ENCODE measurements at places on chromosomes 6 and 20.
A peak's percentile ranks its signal among the peaks of the same experiment; 100 is the strongest.

DNA sequence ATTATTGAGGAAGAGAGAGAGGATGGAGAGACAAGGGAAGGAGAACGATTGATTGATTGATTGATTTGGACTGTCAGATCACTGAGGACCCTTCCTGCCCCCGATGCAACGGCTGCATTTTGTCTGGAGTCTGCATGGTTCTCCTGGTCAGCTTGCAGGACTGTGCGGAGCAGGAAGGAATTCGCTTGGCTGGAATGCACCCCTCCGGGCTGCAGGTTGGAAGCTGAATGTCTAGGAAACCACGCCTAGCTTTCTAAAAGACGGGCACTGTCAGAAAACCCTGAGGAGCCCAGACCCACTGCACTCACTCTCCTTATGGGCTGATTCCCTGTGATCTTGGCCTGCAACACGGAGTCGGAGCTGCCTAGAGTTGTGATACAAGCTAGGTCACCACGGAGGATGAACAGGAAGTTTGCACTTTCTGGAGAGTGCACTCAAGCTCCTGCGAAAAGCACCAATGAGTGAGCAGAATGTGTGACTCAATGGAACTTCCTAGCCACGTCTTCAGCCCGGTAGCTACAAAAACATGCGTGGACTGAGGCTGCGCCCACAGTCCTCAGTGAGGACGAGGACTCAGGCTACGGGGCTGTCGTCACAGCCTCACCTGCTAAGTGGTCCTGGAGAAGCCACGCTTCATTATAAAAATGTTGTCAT is 14.4 kb downstream of the DACT2 start:
- no peak for DNase-seq

DNA sequence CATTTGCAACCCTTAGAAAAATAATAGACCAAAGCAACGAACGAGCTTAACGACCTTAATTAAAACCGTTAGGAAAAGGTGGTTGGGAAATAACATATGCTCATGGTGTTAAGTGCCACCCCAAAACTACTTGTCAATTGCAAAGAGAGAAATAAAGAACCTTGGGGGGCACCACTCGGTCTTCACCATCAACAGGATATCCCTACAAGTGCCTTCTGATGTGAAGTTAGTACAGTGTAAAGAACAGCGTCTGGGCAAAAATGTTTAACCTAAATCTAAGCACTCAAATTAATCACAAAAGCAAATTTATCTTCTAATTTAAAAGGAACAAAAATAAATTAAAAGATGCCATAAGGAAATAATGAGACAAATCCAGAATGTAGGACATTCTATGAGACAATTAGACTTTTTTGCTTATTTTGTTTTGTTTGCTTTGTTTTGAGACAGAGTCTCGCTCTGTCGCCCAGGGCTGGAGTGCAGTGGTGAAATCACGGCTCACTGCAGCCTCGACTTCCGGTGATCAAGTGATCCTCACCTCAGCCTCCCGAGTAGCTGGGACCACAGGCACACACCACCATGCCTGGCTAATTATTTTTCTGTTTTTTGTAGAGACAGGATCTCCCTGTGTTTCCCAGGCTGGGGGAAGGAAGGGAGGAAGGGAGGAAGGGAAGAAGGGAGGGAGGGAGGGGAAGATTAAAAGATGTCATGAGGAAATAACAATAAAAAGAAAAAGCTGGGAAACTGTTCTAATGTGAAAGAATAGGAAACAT is 41.3 kb upstream of the BTN3A2 start:
- no peak for DNase-seq

GRCh38 chr6:50007819-50008218 is 14.0 kb downstream of the DEFB110 start:
- DNase-seq = no peak

GRCh38 chr6:154977588-154977987 is 17.5 kb upstream of the TIAM2 start:
- DNase-seq = no peak

GRCh38 chr6:108805611-108806167 is 42.5 kb upstream of the ARMC2 start:
- no peak for DNase-seq

DNA sequence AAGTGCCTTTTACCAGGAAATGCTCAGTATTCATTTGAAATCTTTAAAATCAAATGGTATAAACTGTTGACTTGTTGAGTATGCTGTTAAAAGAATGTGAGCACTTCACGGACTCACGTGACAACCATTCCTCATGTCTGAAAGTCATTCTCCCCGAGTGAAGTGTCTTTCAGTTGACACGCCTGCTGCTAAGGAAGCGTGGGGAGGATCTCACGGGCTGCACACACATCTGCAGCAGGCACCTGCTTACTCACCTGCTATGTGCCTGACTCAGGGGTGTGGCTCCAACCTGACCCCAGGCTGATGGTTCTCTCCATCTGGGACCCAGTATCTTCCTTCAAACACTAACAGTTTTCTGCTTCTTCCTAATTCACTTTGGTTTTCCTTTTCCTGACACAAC is 32.7 kb downstream of the WDR27 start:
- no peak for DNase-seq

DNA sequence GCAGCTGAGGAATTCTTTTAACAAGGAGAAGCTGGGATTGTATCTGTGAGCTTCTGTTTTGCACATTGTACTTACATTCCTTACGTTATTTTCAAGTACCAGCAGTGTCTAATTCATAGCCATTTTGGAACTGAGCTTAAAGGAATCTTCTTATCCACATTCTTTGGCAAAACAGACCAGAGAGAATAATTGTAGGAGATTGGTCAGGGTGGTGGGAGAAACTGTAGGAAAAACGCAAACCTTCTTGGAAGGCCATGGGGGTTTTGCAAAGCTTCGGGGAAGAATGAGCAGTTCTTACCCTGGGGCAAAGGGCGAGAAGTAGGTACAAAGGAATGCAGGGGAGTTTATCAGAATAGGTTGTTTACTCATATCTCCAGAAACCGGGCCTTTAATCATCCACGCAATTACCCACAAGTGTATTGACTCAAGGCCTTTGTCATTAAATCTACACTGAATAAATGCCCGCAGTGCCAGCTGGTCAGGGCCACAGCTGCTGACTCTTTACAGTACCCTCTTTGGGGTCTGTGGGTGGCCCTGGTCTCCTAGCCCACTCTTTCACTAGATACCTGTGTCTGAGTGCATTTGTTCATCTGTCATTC is 39.6 kb upstream of the SPTLC3 start:
- DNase-seq = no peak

DNA sequence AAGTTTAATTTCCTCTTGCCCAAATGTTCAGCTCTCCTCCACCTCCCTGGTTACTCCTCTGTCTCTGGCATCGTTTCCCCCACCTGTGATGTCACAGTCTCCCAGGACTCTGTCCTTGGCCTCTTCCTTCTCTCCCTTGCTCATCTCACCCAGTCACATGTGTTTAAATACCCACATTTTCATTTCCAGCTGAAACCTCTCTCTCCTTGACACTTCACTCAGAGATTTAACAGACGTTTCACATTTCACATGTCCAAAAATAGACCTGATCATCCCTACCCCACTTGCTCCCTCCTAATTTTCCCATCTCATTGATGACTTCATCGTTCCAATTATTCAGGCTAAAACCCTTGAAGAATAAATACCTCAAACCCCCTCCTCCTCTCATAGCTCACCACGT is 604.1 kb upstream of the JAG1 start:
- DNase-seq = no peak

DNA sequence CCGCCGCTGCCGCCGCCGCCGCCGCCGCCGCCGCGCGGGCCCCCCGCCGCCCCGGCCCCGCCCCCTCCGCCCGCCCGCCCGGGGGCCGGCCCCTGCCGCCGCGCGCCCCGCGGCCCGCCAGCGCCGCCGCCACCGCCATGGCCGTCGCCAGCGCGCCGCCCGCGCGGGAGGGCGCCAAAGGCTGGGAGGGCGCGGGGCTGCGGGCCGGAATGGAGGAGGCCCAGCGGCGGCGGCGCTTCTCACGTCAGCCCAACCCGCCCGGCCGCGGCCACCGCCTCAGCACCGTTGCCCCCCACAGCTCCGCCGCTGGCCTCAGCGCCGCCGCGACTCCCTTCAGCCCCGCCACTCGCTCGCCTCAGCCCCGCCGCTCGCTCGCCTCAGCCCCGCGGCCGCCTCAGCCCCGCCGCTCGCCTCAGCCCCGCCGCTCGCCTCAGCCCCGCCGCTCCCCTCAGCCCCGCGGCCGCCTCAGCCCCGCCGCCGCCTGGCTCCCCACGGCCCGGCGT is 258 bp downstream of the PHF10 start:
- no peak for DNase-seq

DNA sequence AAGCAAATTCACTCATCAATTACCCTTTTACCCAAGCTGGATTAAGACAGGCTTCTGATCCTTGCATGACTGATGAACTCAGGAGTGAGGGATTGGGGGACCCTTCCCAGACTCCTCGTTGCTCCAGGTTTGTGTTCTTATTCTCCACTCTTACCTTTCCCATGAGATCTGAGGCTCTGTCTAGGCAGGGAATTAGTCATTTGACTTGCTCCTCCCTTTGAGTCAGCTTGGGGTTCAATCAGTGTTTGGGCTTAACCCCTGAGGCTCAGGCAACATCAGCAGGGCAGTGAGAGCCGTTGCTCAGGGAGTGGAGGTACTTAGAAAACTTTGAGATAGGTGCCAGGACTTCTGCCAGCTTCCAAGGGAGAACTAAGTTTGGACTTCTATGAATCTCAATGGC is 20.7 kb upstream of the TOX2 start:
- no peak for DNase-seq

- no peak for DNase-seq
Measured at GRCh38 chr6:164106345-164106769, 691.8 kb downstream of the QKI start.

GRCh38 chr6:77447254-77447653 is 16.0 kb downstream of the HTR1B start:
- no peak for DNase-seq

DNA sequence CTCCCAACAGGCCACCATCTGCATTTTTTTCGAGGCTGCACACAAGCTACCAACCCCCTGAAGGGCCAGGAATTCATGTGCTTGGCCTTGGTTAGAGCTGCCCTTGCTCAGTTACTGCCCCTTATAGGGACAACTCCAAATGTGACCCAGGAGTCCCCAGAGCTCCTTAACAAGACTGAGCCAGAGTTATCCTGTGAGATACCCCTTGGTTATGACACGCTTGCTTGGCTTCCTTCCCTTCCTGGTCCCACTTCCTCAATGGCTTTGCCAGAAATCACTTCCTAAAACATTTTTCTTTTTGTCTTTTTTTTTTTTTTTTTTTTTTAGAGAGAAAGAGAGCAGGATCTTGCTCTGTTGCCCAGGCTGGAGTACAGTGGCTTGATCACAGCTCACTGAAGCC is 8.9 kb downstream of the TREM1 start:
- no peak for DNase-seq

GRCh38 chr6:134875367-134875766 is 74.5 kb downstream of the ALDH8A1 start:
- DNase-seq = no peak

DNA sequence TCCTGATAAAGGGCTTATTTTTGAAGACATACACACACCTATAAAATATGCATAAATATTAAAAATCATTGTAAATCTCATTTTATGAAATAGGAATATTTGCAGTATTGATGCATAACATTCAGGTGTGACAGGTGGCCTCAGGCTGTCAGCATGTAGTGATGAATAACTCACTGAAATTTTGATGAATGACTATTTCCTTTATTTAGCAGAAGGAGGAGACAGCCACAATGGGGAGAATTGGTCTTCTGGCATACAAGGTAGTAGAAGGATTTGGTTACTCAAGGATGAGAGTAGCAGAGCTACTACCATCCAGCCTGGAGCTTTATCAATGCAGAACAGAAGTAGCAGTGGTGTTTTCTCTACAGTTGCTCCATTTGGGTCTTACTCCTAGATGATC is 47.2 kb downstream of the RGS17 start:
- DNase-seq = no peak

DNA sequence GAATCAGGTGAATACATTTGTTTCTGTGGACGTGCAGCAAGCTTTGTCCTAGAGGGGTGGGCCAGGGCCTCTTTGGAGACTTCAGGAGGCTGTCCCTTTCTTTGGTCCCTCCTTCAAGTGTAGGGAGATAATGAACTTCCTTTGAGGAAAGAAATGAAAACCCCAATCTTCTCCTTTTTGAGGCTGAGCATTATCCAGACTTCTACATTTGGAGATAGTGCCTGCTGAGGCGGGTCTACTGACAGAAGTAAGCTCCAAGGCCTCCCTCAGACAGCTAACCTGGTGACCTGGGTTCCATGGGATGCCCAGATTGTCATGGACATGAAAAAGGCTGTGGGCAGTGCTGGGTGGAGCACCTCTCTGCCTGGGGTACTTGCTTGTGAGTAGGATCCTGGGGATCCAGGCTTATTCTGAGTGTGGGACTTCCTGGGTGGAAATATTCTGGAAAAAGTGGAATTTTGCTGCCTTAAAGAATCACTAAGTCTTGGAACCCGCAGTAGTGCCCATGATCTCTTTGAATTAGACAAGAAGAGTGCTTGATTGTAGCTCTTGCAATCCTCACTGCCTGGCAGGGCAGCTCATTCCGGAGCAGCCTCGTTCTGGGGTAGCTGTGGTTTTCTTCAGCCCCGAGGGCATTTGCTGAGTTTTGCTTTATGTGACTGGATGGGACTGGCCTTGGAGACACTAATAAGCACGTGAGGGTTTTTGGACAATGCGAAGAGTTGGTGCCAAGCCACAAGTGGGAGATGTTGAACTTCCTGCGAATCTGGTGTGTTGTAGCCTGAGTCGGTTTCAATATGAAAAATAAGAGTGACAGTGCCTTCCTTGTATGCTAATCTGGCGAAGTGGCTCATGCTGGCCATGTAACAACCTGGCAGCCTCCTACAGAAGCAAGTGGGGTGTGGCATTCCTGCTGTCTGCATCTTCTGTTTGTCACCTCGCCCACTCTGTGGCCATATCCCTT is 28.1 kb downstream of the SNRNP48 start:
- DNase-seq = peak; percentile 79

DNA sequence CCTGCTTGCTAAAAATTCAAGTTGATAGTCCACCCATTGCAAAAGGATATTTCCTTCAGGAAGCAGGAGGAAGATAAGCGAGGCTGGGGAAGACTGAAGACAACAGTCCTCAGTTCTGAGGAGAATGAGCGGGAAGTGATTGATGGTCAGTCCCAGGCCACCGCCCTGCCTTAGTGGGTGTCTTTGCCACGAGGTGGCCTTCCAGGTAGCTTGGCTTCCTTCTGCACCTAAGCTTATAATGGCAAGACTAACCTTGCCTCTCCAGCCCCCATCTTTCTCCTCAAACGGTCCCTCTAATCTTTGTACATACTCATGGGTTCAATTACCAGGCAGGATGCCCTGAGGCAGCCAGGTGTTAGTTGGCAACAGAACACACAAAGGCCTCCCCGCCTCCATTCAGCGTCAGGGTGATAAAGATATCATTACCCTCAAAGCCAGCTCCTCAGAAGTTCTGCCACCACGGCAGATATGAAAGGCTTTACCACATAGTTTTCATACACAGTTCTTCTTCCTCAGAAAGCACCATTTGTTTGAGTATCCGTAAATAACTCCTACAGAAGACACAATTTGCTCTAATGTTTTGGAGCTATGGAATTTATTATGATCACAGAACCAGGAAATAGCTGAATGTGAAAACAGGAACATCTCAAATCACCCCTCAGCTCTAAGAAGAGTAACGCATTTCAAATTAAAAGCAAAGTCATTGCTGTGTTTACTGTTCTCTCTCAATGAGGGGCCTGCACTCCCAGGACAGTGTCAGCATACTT is 249.4 kb downstream of the ATXN1 start:
- DNase-seq = peak; percentile 70
